ENCODE measurements at places on chromosomes 3 and 15. TPM values are rescaled to one million over a fixed set of nuclear protein-coding genes. Genes with fewer than 3 reads are reported as not detected.

TMPRSS7 gene
- total RNA-seq: 0.10 TPM

- no peak overlapping the region for H3K27ac ChIP-seq
- no peak overlapping the region for H3K4me3 ChIP-seq
These were observed 80.7 kb upstream of the SPATA12 start for GRCh38 chr3:56979791-56980190.

DNA sequence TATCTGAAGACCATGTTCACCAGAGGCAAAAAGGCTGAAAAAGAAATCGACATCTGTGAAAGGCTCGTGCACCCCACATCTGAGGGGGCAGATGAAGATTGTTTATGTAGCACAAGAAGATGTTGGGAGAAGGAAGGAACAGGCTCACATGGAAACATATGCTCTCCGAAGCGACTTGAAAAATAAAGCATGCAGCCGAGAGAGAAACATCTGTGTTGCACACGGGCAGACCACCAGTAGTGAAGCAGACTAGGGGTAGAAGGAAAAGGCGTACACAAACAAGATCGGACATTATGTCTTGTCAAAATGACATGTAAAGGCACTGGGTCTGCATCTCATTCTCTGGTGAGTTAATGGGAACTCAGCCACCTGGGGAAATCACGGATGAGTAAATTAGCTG, 356.5 kb downstream of the ZIC4 start:
- peaks cover 8% of the 10 kb centered on the region for H3K36me3 ChIP-seq
- H3K4me1 ChIP-seq: peaks cover 8% of the 10 kb centered on the region
- peak overlapping the region; percentile 77 for H3K4me3 ChIP-seq
- DNase-seq: no peak

- H3K36me3 ChIP-seq: peaks cover 9% of the 10 kb centered on the region
- no peaks in the 10 kb centered on the region for H3K27me3 ChIP-seq
- H3K4me3 ChIP-seq: peak overlapping the region; percentile 70
- H3K4me1 ChIP-seq: peaks cover 51% of the 10 kb centered on the region
These were observed 549.4 kb upstream of the MDFIC2 start for GRCh38 chr3:70861855-70862254.

DNA sequence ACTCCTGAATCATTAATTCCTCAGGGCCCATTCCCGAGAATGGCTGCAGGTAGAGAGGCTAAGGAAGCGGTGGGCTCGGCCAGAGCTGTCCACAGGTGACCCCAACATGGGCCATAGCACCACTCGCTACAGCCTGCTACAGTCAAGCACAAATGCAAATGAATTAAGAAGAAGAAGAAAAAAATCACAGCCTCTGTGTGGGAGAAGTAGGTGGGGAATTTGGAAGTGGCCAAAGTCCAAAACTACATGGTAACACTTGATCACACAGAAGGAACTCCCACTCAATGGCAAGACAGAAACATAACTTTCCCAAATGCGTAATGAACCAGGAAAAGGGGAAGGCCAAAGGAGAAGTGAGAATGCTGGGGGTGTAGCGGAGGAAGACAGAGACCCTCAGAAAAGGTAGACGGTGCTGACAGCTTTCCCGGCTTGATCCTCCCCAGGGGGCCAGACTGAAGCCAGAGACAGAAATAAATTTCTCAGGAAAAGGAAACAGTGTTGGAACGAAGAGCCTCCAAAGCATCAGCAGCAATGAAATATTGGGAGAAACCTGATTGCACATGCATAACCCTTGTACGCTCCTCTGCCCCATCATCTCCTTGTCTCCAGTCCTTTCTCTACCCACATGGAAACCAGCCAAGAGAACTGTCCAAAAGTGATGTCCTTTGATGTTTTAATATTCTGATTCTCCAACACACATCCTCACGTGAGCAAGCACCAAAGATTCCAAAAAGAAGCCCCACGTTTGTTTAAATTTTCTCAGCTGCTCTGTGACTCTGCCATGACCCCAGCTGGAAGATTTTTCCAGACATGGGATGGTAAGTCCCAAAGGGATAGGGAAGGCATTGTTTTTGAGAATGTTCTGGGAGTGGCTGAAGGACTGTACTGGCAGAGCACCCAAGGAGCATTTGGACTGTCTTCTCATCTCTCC, 107.6 kb downstream of the OXNAD1 start:
- H3K4me3 ChIP-seq: no peak overlapping the region
- H3K27me3 ChIP-seq: no peaks in the 10 kb centered on the region
- H3K4me1 ChIP-seq: peaks cover 21% of the 10 kb centered on the region
- peaks cover 43% of the 10 kb centered on the region for H3K36me3 ChIP-seq
- DNase-seq: no peak

Measured in HFFc6 (cell line).